Liver (tissue), 10 donors: ENCODE measurements at places on chromosomes 11 and 22. TPM values are rescaled to one million over a fixed set of nuclear protein-coding genes. Genes with fewer than 3 reads are reported as not detected.

DNA sequence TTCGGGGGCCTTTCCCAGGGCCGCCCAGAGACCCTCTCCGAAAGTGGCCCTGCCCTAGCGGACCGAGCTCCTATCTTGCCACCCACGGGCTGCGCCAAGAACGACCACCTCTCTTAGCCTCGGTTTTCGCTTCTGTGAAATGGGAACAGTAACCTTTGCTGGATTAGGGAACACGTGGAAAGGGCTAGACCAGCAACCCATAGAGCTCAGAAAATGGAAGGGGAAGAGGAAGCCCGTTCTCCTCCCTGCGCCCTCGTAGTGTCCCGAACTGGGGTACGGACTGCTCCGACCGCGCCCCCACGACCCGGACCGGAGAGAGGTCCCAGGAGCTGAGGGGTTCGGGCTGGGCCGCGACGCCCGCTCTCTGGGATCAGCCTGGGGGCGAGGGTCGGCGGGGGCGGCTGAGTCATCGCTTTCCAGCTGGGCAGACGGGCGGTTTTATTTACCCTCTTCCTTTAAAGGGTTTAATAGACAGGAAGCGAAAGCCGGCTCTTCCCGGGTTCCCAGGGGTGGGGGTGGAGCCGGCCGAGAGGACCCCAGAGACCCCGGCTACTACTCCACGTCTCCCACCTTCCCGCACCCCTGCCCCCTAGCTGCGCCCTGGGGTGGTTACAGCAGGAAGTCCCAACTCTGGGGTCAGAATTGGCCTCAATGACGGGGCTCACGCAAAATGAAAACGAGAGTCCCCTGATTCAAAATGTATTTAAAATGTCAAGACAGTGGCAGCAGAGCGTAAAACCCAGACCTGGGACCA, 907 bp upstream of the PHLDA2 start:
- no peaks in the 10 kb centered on the region for H3K36me3 ChIP-seq
- peak overlapping the region; percentile 48 for H3K27ac ChIP-seq
- peaks cover 11% of the 10 kb centered on the region for H3K4me1 ChIP-seq
- H3K27me3 ChIP-seq = no peaks in the 10 kb centered on the region
- DNase-seq = no peak

WT1 gene
- polyA plus RNA-seq = not detected

GRCh38 chr11:118929501-118930093, 3.9 kb upstream of the BCL9L start:
- peak overlapping the region; percentile 99 for H3K27ac ChIP-seq
- peak overlapping the region; percentile 72 for H3K4me3 ChIP-seq
- H3K27me3 ChIP-seq = no peaks in the 10 kb centered on the region
- peaks cover 13% of the 10 kb centered on the region for H3K4me1 ChIP-seq
- no peaks in the 10 kb centered on the region for H3K36me3 ChIP-seq

NOX4 gene
- polyA plus RNA-seq = 0.07 TPM

DNA sequence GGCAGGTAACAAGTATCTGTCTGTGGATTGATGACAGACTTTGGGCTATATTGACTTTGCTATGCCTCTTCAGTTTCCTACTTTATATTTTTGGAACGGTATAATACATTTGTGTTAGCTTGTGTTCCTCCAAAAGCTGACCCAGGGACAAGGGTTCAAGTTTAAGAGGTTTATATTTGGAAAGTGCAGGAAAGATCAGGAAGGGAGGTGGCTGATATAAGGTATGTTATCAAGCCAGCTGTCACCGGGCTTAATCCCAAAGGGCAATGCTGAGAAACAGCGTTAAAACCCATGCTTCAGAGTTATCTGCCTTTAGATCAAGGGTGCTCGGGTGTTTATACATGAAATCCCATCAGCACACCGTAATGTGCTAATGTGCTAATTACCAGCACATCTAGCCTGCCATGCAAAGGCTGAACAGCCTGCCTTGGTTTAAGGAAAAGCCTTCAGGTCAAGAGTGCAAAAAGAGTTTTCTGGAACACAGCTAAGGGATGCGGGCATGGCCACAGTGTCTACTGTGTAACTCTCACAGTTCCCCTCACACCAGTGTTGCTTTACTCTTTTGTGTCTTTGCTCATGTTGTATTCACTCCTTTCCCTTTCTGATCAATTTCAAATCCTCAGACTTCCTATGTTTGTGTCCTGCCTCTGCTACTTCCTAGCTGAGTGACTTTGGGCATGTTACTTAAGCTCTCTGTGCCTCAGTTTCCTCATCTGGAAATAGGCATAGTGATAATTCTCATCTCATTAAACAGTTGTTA, 77.5 kb downstream of the BDNF start:
- H3K36me3 ChIP-seq = no peaks in the 10 kb centered on the region
- no peak overlapping the region for H3K4me3 ChIP-seq
- peaks cover 24% of the 10 kb centered on the region for H3K4me1 ChIP-seq
- no peak overlapping the region for H3K27ac ChIP-seq

MYRF gene
- 4.5 TPM for polyA plus RNA-seq

DNA sequence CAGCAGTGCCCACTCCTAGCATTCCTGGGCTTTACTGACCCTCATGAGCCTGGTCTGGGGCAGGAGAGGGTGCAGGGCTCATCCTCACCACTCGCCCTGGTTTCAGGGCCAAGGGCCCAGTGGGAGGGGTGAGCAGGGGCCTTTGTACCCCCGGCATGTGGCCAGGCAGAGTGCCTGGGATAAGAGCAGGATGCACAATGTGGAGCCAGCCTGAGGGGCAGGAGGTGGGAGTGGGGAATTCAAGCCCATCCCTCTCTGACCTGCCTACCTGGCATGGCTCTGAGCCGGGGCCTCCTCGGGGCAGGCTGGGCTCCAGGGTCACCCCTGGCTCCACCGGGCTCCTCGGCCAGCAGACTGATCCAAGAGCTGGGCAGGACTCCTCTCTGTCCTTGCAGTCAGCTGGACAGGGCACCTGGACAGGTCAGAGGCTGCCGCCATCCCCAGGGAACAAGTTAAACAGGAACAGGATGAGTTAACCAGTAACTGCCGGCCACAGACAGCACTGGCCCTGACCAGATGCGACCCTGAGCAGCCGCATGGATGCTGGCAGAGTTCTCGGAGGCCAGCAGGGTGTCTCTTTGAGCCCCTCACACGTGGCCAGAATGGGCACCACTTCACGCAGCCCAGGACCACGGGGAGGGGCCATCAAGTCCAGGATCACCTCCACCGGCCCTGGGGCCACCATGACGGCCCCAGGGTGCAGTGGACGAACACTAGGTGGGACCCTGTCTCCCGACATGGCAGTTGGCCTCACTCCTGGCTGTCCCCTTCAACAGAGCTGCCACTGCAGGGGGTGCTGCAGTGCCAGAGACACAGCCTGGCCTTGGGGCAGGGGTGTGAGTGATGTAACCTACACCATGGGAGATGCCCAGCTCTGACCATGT, 5.0 kb downstream of the SIGIRR start:
- H3K36me3 ChIP-seq = no peaks in the 10 kb centered on the region
- H3K4me1 ChIP-seq = peaks cover 50% of the 10 kb centered on the region
- H3K27me3 ChIP-seq = no peaks in the 10 kb centered on the region
- DNase-seq = peak; percentile 61
- peak overlapping the region; percentile 68 for H3K27ac ChIP-seq

DRD2 gene
- polyA plus RNA-seq = not detected

DNA sequence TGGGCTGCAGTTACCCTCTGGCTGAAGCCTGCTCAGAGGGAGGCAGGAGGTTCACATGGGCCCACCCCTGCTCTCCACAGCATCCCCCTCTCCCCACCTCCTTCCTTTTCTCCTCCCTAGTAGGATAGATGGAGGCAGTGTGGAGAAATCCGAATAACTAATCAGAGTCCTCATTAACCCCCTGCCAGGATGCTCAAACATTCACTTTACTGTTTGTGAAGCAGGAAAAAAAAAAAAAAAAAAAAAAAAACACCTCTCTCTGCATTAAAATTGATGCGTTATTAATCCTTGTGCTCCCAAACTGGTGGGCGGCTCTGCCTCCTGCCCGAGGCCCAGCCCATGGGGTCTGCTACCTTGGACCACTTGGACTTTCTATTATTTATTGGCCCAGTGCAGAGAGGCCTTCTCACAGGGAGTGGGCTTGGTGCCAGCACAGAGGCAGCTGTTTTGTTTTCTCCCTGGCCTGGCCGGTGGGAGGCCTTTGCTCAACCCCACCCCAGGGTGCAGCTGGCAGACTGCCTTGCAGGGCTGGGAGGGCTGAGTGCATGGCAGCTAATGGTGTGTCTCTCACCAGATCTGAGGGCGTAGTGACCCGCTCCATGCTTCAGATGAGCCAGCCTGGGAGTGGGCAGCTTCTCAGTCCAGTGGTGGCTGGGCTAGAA, 150.7 kb downstream of the PKNOX2 start:
- no peak overlapping the region for H3K4me3 ChIP-seq
- H3K36me3 ChIP-seq = no peaks in the 10 kb centered on the region
- no peaks in the 10 kb centered on the region for H3K4me1 ChIP-seq
- no peaks in the 10 kb centered on the region for H3K27me3 ChIP-seq

DNA sequence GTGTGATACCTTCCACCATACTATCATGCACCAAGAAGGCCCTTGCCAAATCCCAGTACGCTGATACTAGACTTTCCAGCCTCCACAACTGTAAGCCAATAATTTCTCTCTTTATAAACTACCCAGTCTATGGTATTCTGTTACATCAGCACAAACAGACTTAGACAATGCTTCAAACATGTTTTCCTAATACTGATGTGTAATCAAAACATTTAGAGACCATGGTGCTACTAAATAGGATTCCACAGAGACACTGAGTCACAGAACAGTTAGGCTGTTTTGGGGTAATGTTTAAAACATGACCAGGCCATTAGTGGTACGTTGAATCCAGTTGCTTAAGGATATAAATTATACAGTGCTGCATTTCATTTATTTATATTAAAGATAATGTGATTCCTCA, 103.7 kb downstream of the PICALM start:
- no peak overlapping the region for H3K4me3 ChIP-seq
- no peak for DNase-seq
- no peaks in the 10 kb centered on the region for H3K4me1 ChIP-seq
- H3K36me3 ChIP-seq = peaks cover 45% of the 10 kb centered on the region

- no peaks in the 10 kb centered on the region for H3K36me3 ChIP-seq
- H3K27me3 ChIP-seq = no peaks in the 10 kb centered on the region
- peaks cover 4% of the 10 kb centered on the region for H3K4me1 ChIP-seq
- H3K4me3 ChIP-seq = no peak overlapping the region
- DNase-seq = no peak
Measured at GRCh38 chr11:19792510-19792909, 79.9 kb downstream of the NAV2 start.

DNA sequence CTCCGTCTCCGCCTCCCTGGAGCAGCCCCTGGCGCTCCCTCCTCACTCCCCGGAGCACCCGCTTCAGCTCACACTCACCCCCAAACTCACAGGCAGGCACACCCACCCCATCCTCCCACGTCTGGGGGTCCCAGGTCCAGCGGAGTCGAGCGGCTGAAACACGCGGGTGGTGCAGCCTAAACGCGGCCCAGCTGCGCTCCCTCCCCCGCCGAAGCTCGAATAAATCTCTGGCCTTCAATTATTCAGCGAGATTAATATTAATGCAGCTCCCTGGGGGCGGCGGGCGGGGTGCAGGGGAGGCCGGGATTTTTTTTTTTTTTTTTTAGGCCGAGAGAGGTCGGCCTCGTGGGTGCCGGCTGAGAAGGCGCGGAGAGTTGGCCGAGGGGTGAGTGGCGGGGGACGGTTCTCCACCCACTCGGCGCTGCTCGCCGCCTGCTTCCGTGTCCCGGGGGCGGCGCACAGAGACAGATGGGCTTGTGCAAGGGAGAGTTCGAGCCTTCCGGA, 524 bp upstream of the SLC1A2 start:
- H3K27me3 ChIP-seq = peaks cover 20% of the 10 kb centered on the region
- DNase-seq = no peak
- no peak overlapping the region for H3K27ac ChIP-seq
- H3K36me3 ChIP-seq = no peaks in the 10 kb centered on the region
- H3K4me3 ChIP-seq = no peak overlapping the region

DNA sequence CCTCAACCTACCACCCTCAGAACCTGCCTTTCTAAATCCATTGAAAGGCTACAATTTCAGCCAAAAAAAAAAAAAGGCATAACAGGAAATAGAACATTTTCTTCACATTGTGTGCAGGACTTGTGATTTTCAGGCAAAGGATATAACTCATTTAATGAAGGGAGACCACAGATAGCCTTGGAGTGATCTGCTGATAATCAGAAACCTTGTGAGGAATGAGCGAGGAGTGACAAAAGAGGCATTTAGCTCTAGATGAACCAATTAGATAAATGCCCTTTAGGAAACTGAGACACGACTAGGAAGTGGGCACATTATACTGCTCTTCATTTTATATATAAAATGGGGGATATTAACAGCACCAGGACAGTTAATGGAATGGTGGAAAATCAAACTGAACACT, 216.5 kb upstream of the GRIA4 start:
- H3K27me3 ChIP-seq = no peaks in the 10 kb centered on the region
- H3K4me1 ChIP-seq = no peaks in the 10 kb centered on the region
- H3K27ac ChIP-seq = no peak overlapping the region
- no peak overlapping the region for H3K4me3 ChIP-seq
- no peak for DNase-seq

DNA sequence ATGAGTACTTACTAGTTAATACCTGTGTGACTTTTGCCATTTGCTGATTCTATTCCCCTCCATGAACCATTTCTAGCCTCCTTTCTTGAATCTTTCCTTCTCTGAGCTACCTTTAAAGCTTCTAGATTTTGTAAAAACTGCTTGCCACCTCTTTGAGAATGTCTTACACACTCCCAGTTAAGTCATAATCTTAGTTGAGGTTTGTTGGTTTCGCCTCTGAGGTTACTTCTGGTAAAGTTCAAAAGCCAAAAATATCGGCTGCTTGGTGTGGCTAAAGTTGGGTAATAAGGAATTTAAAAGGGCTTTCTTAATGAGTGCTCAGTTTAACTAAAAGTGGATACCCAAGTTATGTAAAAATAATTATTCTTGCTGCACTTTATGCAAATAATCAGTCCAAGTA, 10.4 kb upstream of the GLYAT start:
- H3K27me3 ChIP-seq = no peaks in the 10 kb centered on the region
- DNase-seq = no peak
- no peak overlapping the region for H3K4me3 ChIP-seq
- no peak overlapping the region for H3K27ac ChIP-seq
- H3K4me1 ChIP-seq = no peaks in the 10 kb centered on the region
- H3K36me3 ChIP-seq = no peaks in the 10 kb centered on the region

MYEOV gene
- polyA plus RNA-seq = 0.90 TPM

GRCh38 chr11:44550123-44550522, 15.3 kb upstream of the CD82 start:
- no peaks in the 10 kb centered on the region for H3K36me3 ChIP-seq
- no peak overlapping the region for H3K4me3 ChIP-seq
- DNase-seq = no peak
- H3K27ac ChIP-seq = no peak overlapping the region
- no peaks in the 10 kb centered on the region for H3K4me1 ChIP-seq
- H3K27me3 ChIP-seq = no peaks in the 10 kb centered on the region

PRG2 gene
- polyA plus RNA-seq = 0.74 TPM

DNA sequence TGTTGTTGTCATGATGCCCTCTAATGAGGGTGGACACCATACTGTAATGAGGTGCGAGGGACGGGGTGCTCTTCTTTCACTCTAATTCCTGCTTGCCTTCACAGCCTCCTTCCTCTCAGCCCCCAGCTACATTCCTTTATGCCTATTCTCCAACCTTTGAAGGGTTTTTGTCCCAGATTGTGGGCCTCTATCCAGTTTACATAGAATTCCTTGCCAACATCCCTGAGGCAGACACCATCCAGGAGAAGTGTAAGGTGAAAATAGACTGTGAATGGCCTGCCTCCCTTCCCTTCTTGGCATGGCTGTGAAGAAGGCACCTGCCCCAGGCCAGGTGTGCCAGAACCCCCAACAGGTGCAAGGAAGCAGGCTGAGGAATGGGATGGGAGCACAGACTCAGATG, 122.3 kb downstream of the CHST1 start:
- no peaks in the 10 kb centered on the region for H3K4me1 ChIP-seq
- H3K27me3 ChIP-seq = no peaks in the 10 kb centered on the region
- DNase-seq = no peak
- H3K36me3 ChIP-seq = no peaks in the 10 kb centered on the region
